Kidney glomerular epithelial cell (primary cell): ENCODE measurements at places on chromosomes 7 and 10.

- DNase-seq, result no peak
Observed at GRCh38 chr7:155731871-155732270, 80.4 kb downstream of the SHH start.

DNA sequence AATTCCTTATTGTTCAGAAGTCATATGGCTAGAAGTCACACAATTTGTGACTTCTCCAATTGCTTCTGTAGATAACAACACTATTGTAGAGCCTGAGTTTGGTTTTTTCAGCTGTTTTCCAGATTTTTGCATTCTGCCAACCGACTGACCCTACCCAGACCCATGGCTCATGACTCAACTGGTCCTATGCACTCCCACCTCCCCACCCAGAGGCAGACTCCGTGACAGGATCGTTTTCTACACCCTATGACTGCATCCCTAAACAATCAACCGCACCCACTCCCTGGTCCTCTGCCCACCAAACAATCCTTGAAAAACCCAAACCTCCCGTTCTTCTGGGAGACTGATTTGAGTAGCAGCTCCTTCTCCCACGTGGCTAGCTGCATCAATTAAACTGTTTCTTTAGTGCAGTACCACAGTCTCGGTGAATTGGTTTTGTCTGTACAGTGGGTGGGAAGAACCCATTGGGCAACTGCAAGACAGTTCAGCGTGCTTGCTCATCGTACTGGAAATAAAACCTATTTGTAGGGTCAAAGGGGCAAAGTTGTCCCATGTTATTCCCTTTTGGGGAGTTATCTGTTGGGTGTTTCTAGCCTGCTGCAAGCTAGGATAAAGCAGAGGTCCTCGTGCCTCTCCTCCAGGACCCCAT lies 150.3 kb upstream of the FAM20C start:
- no peak for DNase-seq

- DNase-seq, result no peak
Observed at GRCh38 chr7:106109521-106110237, 2.4 kb downstream of the SYPL1 start.

GRCh38 chr7:68245688-68246087 lies 1249.1 kb downstream of the TYW1 start:
- DNase-seq, result peak; percentile 91
